ENCODE measurements at places on chromosomes 5 and 9.

DNA sequence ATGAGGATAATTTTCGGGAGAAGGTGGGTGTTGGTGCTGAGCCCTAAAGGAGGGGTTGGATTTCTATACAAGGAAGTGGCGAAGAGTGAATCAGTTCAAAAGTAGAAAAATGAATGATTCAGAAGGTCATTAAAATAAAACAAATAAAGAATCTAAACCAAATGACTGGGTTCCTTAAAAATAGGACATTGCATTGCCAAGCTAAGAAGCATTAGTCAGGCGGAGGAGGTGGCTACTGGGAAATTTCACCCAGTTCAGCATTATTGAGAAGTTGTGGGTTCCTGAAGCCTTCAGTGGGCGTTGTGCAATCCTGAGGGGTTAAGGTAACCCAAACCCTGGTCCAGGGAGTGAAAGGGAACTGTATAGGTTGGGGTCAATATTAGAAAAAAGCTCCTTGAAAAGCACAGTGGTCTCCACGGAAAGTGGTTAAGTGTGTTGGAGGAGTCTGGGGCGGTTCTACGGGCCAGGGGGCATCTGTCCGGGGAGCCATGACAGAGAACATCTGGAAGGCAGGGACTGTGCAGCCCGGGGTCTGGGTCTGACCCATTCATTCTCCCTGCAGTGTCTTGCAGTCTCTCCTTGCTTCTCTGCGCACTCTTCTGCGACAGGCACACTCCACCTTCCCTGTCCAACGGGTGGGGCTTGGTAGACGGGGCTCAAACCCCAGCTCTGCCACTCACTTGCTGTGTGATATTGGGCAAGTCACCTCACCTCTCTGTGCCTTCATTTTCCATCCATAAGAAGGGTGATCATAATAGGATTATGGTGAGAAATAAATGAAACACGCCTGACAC lies 27.6 kb upstream of the DUSP1 start:
- DNase-seq = no peak

DNA sequence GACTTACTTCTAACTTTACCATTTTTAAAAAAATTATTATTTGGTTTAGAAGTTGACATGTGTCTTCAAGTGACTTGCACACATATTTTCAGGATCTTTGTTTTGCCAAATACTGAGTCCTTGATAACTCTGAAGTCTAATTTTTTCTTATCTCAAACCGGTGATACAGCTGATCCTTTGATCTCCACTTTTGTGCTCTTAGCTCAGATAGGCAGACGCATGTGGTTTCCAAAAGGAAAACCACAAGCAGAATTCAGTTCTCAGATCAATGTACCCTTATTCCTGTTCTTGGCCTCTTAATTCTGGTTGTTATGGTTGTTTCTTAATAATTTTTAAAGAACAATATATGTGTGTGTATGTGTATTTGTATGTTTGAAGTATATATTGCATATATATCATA lies 238.3 kb upstream of the EDIL3 start:
- DNase-seq = no peak

- no peak for DNase-seq
Measured at GRCh38 chr5:14212838-14213237, 69.7 kb downstream of the TRIO start.

DNA sequence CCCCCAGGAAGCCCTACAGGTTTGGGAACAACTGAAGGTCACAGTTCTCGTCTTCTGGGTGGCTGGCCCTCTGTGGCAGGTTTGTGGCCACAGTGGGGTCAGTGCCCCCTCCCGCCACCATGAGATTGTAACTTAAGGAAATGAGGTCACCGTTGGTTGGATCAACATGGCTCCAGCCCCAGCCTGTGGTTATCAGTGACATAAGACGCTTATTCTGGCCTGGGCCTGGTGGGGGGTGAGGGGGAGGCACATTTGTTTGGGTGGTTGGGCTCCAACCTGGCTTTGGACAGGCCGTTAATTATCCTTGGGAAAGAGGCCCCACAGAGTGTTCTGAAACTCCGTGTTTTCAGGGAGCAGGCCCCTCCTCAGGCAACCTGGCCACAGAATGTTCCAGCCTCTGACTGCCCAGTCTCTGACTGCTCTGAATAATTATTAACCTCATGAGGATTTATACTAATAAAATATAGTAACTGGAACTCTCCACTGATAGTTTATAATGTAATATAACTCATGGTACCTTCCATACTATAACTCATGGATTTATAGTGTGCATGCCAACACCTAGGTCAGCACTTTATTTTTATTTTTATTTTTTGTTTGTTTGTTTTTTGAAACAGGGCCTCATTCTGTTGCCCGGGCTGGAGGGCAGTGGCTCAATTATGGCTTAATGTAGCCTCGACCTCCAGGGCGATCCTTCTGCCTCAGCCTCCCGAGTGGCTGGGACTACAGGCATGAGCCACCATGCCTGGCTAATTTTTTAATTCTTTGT lies 58.0 kb upstream of the RPL26L1 start:
- DNase-seq = no peak

DNA sequence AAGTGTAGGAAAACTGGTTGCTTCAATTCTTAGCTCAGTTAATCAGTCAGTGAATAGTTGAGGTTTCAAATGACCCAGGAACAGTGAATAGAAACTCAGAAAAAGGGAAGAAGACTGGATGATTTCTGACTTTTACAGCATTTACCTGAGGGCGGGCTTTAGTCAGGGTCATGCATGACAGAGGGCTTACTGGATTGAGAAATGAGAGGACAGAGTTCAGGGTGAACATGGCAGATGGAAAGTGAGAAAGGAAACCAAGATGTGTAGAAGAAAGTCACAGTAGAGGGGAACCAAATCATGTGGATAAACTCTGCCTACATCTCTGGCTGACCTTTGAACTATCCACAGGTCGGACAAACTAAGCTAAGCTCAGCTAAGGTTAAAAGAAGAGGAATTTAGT lies 596.0 kb downstream of the SEMA5A start:
- no peak for DNase-seq
